ENCODE measurements at places on chromosomes 5 and 9.

DNA sequence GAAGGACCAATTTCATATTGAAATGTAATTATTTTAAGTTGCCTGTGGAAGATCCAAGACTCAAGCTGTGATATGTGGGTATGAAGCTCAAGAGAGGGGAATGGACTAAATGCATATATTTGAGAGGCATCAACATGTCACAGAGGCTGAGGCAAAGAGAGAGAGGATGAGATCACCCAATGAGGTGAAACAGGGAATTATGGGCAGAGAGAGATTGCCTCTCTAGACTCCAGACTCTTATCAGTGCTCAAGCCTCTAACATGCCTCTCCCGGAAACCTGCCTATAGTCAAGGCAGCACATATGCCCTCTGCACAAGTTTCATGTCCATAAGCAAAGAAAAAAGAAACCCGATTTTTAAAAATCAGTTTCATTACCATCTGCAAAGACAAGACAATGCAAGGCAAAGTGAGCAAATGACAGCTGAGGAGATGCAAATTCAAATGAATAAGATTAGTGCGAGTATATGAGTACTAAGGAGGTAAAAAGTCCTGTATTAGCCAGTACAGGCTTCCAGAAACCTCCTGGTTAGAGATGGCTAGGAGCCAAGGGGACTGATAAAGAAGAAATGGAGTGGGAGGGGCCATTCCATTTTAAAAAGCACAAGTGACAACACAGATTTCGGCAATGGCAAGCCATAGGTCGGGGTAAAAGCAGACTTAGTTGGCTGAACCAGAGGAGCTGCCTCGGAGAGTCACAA is 9.4 kb downstream of the APTX start:
- DNase-seq = no peak

GRCh38 chr9:34331196-34331595 is 1.8 kb downstream of the NUDT2 start:
- no peak for DNase-seq

GRCh38 chr9:115229496-115229895 is 111.5 kb upstream of the TNC start:
- no peak for DNase-seq

- peak; percentile 39 for DNase-seq
Measured at GRCh38 chr9:124420991-124421543, 5.8 kb upstream of the PSMB7 start.

DNA sequence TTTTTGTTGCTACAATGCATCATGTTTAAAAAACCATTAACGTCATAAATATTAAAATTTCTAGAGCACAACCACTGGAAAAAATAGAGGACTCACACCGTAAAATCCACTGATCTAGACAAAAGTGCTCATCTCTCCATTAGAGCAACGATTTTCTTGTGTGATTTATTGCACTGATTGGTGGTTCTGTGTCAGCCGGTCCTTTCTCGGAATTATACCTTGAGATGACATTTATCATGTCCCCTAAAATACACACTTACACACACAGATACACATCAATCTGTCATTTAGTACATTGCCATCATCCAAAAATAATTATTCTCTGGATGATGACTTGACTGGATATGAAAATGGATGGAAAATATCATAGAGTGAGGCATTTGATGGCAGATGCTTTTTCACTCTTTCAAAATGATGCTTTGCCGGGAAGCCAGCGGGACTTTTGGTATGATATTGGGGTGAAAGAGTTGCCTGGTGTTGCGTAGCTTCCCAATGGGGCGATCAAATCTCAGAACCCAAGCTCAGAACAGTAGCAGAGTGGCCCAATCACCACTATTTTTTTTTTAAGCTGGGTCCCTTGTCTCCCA is 226.6 kb downstream of the GAS1 start:
- DNase-seq = no peak

DNA sequence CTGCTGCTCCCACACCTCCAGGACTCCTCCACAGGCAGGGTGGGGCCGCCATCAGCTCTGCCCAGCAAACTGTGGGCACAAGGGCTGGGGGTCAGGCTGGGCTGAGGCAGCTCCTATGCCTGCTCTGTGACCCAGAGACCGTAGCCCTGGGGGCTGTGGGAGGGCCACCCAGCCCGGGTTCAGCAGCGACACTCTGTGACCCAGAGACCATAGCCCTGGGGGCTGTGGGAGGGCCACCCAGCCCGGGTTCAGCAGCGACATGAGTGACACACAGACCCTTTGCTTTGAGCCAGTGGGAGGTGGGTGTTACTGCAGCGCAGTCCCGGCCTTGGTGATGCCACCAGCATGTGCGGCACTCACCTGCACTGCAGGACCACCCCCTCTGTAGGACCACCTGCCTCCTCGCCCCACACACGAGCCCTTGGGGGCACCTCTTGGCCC is 118.9 kb upstream of the LPCAT1 start:
- DNase-seq = no peak

DNA sequence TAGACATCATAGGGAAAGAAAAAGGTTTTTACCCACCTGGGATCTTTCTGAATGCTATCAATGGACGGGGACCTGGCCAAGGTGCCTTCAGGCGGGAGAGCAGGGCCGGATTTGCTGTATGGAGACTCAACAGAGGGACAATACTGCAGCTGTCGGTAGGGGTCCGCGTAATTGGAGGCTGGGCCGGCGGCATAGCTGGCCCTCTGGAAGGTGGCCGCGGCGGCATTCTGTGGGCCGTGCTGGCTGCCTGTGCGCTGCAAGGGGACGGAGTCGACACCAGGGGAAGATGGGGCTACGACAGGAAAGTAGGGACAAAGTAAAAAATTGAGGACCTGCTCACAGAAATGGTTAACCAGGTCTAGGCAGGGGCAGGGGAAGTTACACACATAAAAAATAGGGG is 557.9 kb downstream of the CTNND2 start:
- DNase-seq = no peak

GRCh38 chr9:82036086-82036485 is 47.5 kb downstream of the SPATA31D1 start:
- DNase-seq = peak; percentile 17

DNA sequence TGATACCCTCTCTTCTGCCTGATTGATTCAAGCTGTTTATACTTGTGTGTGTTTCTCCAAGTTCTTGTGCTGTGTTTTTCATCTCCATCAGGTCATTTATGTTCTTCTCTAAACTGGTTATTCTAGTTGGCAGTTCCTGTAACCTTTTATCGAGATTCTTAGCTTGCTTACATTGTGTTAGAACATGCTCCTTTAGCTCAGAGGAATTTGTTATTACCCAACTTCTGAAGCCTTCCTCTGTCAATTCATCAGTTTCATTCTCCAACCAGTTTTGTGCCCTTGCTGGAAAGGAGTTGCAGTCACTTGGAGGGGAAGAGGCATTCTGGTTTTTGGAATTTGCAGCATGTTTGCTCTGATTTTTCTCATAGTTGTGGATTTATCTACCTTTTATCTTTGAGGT is 126.2 kb upstream of the FTMT start:
- no peak for DNase-seq

GRCh38 chr9:107528686-107529085 is 39.1 kb upstream of the KLF4 start:
- no peak for DNase-seq

DNA sequence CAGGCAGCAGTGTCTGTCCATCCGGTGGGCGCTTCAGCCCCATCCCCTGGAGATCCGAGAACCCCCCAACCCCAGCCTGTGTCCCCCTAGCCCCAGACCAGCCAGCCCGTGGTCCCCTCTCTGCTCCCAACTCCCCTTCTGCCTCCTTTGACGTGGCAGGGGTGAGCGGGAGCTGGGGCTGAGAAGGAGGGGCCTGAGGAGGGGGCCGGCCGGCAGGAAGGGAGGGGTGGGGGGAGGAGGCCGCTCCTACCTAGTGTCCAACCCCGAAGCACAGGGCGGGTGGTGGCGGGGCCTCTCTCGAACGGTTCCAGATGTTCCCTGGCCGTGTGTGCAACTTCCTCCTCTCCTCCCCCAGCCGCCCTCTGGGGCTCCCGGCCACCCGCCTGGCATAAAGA is 31.0 kb downstream of the GOLGA2 start:
- no peak for DNase-seq

DNA sequence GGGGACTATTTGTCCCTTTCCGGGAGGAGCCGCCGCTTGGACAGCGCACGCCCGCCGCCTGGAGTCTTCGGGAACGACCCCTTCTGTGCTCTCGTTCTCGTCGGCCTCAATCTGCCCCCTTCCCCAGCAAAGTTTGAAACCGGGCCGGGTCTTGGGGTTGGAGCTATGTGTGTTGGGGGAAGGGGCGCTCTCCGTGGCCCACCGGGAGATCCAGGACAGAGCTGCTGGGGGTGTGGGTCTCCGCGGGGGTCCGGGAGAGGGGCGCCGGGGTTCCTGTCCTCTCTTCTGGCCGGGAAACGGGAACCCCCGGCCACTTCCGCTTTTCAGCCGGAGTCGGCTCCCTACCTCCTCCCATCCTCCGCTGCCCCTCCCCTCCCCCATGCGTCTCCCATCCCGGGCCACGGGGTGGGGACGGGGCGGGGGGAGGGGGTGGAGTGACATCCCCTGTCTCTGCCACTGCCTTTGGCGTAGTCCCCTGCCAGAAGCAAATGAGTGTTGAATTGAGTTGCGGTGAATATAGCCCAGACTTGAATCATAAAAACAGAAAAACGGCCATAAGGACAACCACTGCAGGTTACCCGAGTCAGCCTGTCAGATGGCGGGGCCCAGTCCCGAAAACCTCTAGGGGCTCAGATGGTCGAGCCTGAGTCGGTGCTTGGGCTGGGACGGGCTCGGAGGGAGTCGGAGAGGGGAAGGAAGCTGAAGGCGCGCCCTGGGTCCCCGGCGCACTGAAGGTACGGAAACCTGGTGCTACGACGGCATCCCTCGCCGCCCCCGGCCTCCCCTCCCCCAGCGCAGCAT is 1.1 kb downstream of the CPLX2 start:
- no peak for DNase-seq
